NCI-H460 (cell line): ENCODE measurements at places on chromosomes 13 and 19.

DNA sequence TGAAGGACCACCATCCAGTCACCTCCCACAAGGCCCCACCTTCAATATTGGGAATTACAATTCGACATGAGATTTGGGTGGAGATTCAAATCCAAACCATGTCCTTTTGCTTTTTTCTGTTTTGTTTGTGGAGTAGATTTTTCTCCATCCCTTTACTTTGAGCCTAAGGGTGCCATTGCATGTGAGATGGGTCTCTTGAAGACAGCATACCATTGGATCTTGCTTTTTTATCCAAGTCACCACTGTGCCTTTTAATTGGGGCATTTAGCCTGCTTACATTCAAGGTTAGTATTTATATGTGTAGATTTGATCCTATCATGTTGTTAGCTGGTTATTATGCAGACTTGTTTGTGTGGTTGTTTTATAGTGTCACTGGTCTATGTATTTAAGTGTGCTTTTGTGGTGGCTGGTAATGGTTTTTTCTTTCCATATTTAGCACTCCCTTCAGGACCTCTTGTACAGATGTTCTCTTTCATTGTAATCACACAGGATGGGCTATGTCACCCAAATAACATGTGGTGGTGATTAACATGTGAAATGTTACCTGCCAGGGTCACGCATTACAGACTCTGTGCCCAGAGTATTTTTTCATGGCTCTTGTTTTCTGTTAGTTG, 58.0 kb downstream of the ZNF823 start:
- no peak for DNase-seq

- DNase-seq = no peak
Observed at GRCh38 chr13:67462098-67462497, 232.0 kb upstream of the PCDH9 start.

DNA sequence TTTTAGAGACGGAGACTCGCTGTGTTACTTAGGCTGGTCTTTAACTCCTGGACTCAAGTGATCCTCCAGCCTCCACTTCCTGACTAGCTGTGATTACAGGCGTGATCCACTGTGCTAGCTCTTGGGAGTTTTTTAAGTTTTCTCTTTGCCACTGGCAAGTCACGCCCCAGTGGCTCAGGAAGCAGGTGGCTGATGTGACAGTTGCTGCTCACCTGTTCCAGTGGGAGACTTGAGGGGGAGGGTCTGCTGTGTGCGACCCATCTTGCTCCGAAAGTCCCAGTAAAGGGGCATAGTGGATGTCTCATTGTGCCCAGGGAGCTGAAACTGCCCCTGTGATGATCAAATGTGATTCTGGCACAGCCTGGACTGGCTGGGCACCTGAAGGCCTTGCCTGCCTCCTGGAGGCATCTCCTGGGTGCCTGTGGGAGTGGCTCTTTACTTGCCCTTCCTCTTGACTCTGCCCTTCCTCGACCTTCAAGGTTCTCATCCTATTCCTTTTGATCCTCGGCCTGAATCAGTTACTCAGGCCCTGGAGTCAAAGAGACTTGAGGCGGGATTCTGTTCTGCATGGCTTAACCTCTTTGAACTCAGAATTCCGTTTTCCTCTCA, 7.8 kb downstream of the SMARCA4 start:
- DNase-seq = no peak

DNA sequence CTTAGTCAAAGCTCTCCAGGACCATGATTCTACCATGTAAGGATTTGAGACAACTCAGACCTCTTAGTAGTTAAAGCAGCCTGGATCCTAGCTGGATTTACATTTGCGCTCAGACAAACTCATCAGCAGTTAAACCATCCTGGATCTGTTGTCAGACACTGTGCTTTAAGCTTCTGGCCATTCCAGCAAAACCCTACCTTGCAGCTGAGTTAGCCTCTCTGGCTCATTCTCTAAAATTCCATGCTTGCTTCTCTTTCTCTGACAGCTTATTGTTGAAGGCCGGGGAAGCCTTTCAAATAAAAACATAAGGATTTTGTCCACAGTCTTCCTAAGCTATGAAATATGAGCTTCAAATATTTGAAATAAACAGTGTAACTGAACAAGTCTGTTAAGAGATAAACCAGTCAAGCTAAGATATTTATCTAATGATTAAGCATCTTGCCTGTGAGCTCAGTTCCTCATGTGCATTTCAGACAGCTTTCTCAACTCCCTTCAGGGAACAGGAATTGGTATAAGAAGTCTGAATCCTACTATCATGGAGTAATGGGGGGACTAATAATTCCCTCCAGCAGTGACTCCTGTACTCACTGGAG, 89.3 kb downstream of the SLAIN1 start:
- no peak for DNase-seq

DNA sequence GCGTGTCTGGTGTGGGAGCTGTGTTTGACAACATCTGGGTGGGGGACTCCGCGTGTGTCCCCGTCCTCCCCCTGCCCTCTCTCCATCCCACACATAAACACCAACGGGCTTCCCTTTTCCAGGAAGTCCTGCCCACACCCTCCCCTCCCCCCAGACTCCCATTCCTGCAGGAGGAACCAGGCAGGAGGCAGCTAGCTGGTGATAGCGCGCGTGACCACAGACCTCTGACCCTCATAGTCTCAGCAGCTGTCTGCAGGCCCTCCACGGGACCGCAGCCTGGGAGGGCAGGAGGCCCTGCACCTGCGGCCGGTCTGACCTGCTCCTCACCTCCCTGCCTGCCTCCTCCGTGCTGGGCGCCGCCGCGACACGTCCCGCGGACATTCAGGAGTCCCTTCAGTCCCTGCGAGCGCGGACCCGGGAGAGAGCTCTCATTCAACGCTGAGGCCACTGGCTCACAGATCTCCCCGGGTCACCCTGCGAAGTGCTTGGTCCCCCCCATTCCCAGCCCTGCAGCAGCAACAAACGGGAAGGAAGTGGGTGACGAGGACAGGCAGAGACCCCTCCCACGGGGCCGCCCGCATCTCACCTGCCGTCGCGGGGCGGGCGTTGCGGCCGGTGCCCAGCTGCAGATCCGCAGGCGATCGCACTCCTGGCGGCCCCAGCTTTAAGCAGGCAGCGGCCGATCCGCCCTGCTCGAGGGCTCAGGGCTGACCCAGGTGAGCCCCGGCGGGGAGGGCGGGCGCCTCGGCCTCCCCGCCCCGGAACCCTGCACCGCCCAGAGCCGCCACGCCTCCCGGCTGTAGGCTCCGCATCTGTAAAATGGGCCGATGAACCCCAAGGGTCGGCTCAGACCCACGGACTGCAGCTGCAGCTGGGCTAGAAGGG, 1.1 kb upstream of the ACP5 start:
- DNase-seq = no peak

DNA sequence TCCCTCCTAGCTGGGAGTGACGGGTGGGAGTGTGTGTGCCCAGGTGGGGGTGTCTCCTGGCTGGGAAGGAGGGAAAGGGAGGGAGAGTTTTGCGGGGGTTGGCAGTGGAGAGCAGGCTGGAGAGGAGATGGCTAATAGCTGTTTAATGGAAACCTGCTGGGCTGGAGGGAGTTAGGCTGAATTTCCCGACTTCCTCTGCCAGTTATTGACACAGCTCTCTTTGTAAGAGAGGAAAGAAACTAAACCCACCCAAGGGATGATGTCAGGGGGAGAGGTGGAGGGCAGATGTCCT, 10.2 kb upstream of the ILF3 start:
- no peak for DNase-seq

DNA sequence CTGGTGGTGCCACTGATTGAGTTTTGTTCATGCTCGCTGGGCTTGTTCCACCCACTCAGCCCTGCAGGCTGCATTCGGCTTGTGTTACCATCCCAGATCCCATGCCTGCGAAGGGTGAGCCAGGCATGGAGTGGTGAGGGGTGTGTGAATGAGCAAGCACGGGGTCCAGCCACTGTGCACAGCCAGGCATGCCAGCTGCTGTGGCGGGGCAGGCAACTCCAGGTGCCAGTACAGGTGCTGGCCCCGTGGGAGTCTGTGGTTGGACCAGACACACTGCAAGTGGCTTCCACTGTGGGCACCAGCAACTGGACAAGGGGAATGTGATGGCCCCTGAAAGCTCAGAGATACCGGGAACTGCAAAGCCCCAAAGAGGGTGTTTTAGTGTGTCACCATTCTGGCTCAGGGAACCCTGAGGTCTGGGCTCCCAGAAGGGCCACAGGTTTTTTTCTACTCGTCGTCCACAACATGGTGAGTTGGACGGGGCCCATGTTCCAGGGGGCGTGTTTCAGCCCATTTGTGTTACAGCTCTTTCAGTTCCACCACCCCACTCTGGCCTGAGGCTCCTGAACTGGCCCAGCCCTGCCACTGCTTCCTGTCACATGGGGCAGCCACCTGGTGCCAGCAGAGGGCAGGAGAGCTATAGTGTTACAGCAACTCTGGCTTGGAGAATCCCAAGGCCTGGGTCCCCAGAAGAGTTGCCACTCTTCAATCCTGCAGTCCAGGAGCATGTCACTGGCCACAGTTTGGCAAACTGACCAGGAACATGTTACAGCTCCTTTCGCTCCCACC, 217.0 kb upstream of the OBI1 start:
- no peak for DNase-seq

GRCh38 chr19:11519138-11519537, 9.8 kb downstream of the ECSIT start:
- DNase-seq = no peak

GRCh38 chr13:105538346-105538745, 997.1 kb downstream of the EFNB2 start:
- DNase-seq = no peak

DNA sequence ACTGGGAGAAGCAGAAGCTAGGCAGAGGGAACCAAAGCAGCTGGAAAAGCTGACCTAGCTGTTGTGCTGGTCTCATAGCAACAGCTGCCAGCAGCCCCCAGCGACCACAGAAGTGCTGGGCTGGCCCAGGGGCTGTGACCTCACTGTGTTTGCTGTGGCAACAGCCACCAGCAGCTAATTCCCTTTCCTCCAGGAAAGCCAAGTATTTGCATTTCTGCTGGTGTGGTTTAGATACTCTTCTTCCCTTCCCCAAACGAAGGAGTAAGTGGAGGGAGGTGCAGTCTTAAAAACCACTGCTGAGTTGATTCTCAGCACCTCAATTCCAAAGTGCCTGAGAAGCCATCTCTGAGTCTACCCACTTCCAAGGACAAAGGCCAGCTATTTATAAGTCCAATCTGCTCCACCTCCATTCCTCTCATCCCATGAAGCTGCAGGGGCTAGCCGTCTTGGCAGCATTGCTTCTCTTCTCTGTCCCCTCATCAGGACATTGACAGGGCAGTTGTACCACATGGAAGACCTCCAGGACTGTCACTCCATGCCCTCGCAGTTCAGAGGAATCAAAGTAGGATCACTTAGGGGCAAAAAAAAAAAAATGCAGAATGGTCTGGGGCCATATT, 11.5 kb upstream of the CCDC97 start:
- no peak for DNase-seq

GRCh38 chr19:29376855-29377354, 148.9 kb upstream of the VSTM2B start:
- no peak for DNase-seq

GRCh38 chr19:6970443-6970842, 50.8 kb downstream of the MBD3L2B start:
- no peak for DNase-seq

GRCh38 chr13:44770951-44771350, 194.8 kb upstream of the TSC22D1 start:
- no peak for DNase-seq

- no peak for DNase-seq
Observed at GRCh38 chr13:68929075-68929745, 1178.4 kb upstream of the ATXN8OS start.

DNA sequence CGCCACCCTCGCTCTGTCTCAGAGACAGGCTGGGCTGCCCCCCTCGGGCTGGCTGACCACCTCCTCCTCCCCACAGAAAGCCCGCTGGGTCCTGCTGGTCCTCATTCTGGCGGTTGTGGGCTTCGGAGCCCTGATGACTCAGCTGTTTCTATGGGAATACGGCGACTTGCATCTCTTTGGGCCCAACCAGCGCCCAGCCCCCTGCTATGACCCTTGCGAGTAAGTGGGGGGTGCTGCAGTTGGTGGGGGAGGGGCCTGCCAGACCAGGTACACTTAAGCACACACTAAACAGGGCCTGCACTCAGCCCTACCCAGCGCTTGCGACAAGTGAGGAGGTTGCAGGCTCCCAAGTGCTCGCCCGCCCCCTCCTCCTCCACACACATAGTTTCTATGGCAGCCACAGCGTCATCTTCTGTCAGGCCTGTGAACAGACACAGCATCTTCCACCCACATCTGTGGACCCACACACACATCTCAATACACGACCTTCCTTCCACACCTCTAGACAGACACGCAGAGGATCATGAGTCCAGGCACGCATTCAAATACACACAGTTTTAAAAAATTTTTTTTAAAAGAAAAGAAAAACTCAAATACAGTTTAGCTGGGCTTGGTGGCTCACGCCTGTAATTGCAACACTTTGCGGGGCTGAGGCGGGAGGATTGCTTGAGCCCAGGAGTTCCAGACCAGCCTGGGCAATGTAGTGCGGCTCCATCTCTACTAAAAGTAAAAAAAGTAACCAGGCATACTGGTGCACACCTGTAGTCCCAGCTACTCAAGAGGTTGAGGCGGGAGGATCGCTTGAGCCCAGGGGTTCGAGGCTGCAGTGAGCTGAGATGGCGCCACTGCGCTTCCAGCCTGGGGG, 18.4 kb downstream of the PLD3 start:
- no peak for DNase-seq

DNA sequence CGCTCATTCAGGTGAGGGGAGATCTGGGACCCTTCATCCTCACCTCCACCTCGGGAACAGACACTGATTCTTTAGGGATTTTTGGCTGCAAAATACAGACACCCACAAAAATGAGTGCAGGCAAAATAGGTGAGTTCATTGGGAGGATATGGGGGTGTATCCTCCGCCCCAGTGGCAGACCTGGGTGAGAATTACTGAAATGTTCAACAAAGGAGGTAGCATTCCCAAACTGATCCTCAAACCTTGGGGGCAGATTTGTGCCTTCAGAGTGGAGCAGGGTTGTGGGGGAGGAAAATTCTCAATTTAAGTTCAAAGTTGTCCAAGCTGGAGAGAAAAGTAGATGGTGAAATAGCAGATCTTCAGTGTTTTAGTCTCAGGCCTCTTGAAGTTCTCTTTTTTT, 31.3 kb upstream of the SIN3B start:
- DNase-seq = no peak

DNA sequence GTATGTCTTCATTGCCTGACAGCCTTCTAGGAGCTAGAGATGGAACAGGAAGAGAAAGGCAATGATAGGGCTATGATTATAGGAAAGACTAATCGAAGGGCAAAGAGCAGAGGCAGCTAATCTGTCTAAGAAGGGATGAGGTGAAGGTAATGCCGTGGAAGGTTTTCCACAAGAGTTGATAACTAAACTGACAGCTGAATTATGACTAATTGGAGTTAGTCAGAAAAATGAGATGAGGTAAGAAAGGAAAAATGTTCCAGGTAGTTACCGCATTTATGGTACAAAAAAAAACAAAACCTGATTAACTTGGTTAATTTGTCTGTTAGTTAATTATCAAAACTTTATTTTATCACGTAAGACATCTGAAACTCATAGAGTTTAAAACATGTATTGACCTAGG, 260.3 kb downstream of the SLITRK6 start:
- no peak for DNase-seq

- DNase-seq = no peak
Observed at GRCh38 chr13:68319384-68319783, 1089.2 kb upstream of the PCDH9 start.

GRCh38 chr19:36745870-36746269, 26.7 kb downstream of the ZNF850 start:
- DNase-seq = no peak

GRCh38 chr13:86976521-86977324, 694.4 kb upstream of the SLITRK5 start:
- DNase-seq = no peak
